ENCODE measurements at places on chromosomes 1 and 21. TPM values are rescaled to one million over a fixed set of nuclear protein-coding genes. Genes with fewer than 3 reads are reported as not detected.

DNA sequence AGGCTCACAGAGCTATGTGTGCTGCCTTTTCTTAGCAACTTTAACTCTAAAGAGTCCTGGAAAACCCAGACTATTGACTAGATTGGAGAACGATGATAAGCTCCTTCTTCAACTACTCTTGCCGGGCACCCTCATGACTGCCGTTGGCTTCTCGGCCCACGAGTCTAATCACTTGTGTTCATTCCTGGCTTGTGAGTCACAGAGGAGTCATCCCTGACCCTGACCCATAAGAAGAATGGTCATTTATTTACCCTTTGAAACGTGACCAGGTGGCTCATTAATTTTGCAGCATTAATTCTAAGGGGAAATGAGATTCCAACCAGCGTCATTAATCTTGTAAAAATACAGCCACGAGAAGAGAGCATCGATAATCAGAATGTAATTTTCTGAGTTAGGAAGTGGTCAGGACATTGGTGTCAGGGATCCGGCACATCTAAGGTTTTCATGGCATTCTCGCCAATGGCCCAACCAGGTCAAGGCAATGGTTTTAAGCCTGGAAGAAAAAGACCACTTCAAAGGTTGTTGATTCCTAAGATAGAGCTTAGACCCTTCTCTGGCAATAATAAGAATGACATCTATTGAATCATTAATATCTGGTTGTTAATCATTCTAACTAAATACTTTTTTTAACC, 183.6 kb upstream of the RUNX1 start:
- DNase-seq = no peak
- no peaks in the 10 kb centered on the region for H3K27me3 ChIP-seq
- peaks cover 4% of the 10 kb centered on the region for H3K4me1 ChIP-seq
- H3K36me3 ChIP-seq = no peaks in the 10 kb centered on the region
- H3K27ac ChIP-seq = no peak overlapping the region

DNA sequence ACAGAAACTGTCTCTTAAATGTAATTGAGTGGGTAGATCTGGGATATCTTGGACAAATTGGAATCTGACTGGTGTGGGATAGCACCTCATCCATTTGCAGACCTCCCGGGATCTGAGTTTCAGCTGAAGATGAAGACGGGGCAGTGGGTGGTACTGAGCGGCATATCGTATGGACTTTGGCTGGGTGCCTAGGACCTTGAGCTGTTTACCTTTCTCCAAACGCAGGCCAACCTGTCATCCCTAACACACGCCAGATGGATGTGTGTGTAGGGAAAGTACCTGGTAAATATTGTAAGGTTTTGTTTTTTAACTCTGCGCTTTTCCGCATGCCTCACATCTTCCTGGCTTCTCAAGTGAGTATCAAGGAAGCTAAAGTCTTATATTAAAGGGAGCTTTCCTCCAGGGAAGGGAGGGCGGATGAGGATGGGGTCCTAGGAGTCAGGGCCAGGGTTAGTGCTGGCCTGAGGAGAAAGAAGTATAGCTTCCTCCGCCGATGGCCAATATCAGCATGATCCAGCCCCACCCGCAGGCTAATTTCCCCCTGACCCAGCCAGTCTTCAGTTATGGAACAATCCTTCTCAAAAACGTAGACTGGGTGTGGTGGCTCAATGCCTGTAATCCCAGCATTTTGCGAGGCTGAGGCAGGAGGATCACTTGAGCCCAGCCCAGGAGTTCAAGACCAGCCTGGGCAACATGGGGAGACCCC, 26.2 kb downstream of the ATP8B2 start:
- peaks cover 25% of the 10 kb centered on the region for H3K4me1 ChIP-seq
- peaks cover 25% of the 10 kb centered on the region for H3K27me3 ChIP-seq
- no peak for DNase-seq
- peaks cover 18% of the 10 kb centered on the region for H3K36me3 ChIP-seq

- peak overlapping the region; percentile 97 for H3K27ac ChIP-seq
- H3K4me3 ChIP-seq = peak overlapping the region; percentile 98
- no peak for DNase-seq
- peaks cover 16% of the 10 kb centered on the region for H3K36me3 ChIP-seq
- H3K27me3 ChIP-seq = no peaks in the 10 kb centered on the region
These were observed 1.9 kb downstream of the MEX3A start for GRCh38 chr1:156080241-156080862.

- H3K4me3 ChIP-seq = no peak overlapping the region
- peaks cover 4% of the 10 kb centered on the region for H3K36me3 ChIP-seq
- H3K27me3 ChIP-seq = no peaks in the 10 kb centered on the region
These were observed 1171.8 kb upstream of the B3GALT2 start for GRCh38 chr1:194358208-194358581.

GRCh38 chr1:182725259-182726255, 41.2 kb upstream of the RGS8 start:
- no peak for DNase-seq
- no peak overlapping the region for H3K4me3 ChIP-seq
- H3K4me1 ChIP-seq = peaks cover 2% of the 10 kb centered on the region
- H3K27ac ChIP-seq = no peak overlapping the region
- no peaks in the 10 kb centered on the region for H3K27me3 ChIP-seq
- H3K36me3 ChIP-seq = no peaks in the 10 kb centered on the region

- no peak for DNase-seq
- H3K36me3 ChIP-seq = peaks cover 25% of the 10 kb centered on the region
- no peak overlapping the region for H3K27ac ChIP-seq
- H3K4me3 ChIP-seq = no peak overlapping the region
These were observed 127.0 kb downstream of the USP25 start for GRCh38 chr21:15856813-15857212.

- H3K27me3 ChIP-seq = peaks cover 2% of the 10 kb centered on the region
- H3K36me3 ChIP-seq = no peaks in the 10 kb centered on the region
- no peak for DNase-seq
- H3K4me1 ChIP-seq = peaks cover 46% of the 10 kb centered on the region
- no peak overlapping the region for H3K27ac ChIP-seq
- H3K4me3 ChIP-seq = no peak overlapping the region
These were observed 3.5 kb upstream of the PLXNA2 start for GRCh38 chr1:208247696-208248095.

DNA sequence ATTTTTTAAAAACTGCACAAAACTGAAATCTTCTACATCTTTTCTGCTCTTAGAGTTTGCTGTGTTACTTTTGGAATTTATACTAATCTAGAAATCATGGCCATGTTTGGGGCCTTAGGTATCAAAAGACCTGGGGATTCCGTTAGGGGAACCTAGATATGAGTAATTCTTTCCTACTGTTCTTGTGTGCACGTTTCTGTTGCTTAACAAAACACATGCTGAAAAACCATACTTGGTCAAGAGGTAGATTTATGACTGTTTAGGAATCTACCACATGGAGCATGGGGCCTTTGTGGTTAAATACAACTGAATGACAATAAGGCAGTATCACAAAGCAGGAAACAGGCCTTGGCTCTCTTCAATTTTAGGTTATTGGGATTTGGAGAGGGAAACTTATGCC, 291.9 kb upstream of the USP25 start:
- no peaks in the 10 kb centered on the region for H3K27me3 ChIP-seq
- DNase-seq = no peak
- peak overlapping the region; percentile 53 for H3K27ac ChIP-seq
- peaks cover 45% of the 10 kb centered on the region for H3K4me1 ChIP-seq

- H3K36me3 ChIP-seq = peaks cover 13% of the 10 kb centered on the region
- H3K27me3 ChIP-seq = no peaks in the 10 kb centered on the region
- no peak overlapping the region for H3K27ac ChIP-seq
- no peaks in the 10 kb centered on the region for H3K4me1 ChIP-seq
- no peak for DNase-seq
- H3K4me3 ChIP-seq = no peak overlapping the region
These were observed 402.9 kb downstream of the TGFB2 start for GRCh38 chr1:218748071-218748470.

GRCh38 chr1:56808410-56808809, 10.8 kb downstream of the FYB2 start:
- H3K36me3 ChIP-seq = peaks cover 2% of the 10 kb centered on the region

The ADAMTSL4 gene
- total RNA-seq = 18.0 TPM

The LCE2C gene
- total RNA-seq = not detected

Data from mesothelial cell of epicardium (in vitro differentiated cells).